Amniotic epithelial cell (primary cell): ENCODE measurements at places on chromosomes 16 and 17.

- DNase-seq = no peak
Observed at GRCh38 chr17:27216836-27217235, 77.1 kb upstream of the WSB1 start.

DNA sequence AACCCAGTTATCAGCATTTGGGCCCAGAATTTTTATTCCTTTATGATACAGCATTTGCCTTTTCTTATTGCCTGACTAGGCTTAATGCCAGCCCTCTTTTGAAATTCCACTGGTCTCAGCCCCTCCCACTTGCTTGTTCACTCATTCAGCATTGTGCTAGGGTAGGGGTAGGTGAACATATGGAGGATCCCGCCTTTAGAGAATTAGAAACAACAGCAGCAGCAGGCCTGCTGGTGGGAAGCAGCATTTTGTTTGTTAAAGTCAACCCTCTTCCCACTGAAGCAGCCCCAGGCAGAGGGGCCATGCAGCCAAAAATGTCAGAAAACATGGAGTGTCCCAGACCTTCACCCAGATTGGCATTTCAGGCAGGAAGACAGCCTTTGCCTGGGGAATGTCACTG lies 1355.2 kb downstream of the CDH8 start:
- DNase-seq = no peak

- no peak for DNase-seq
Observed at GRCh38 chr16:50550866-50551641, 2.9 kb downstream of the NKD1 start.

- no peak for DNase-seq
Observed at GRCh38 chr17:44602970-44603369, 45.7 kb downstream of the FZD2 start.

GRCh38 chr17:50967795-50968194 lies 101.6 kb upstream of the TOB1 start:
- DNase-seq = peak; percentile 64

DNA sequence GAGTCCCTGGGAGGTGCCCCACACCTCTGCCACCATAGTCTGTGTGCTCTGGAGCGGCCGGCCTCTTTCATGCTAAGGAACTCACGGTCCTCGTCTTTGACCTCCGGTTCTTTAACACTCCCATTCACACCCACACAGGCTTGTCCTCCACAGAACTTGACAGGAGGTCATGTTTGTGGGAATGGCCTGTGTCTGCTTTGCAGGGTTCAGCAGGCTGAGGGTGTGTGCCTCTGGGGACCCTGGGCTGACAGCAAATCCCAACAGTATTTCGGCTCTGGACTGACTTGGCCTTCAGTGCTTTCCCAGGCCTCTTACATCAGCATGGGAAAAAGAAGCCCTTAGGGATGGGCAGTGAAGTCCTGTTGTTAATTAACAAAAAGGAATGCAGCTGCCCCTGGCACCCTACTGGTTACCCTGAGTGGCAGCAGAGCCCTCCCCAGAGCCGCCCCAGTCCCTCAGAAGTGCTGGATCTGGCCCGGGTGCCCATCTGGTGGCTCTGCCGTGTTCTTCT lies 35.4 kb upstream of the ADORA2B start:
- DNase-seq = no peak

DNA sequence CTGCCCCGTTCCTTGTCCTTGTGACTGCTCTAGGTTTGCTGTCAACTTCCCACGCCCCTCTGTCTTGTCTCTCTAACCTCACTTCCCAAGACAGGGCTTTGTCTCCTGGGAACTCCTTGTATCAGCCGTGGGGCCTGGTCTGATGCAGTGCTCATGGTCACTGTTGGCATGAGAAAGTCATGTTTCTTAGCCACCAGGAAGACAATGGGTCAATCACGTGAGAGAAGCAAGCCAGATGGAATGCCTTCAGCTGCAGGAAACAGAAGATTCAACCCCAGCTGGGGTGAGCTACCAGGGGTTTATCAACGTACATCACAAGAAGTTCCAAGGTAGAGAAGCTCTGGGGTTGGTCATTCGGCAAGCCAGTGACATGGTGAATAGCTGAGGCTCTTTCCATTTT lies 116.6 kb downstream of the IRF8 start:
- DNase-seq = no peak

DNA sequence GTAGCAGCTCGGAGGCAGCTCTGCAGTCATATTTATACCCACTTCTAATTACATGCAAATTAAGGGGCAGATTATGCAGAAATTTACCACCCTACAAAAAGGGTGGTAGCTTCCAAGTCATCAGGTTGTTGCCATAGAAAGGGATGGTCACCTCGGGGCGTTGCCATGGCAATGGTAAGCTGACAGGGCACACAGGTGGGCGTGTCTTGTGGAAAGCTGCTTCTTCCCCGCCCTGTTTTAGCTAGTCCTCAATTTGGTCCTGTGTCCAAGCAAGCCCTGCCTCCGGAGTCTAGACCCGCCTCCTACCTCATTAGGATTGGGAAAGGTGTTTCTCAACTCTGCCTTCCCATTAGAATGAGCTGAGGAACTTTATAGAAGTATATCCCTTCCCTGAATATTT lies 98.7 kb downstream of the HS3ST2 start:
- DNase-seq = no peak

GRCh38 chr16:23710008-23710407 lies 3.0 kb downstream of the ERN2 start:
- no peak for DNase-seq

GRCh38 chr16:88993166-88993761 lies 16.3 kb upstream of the CBFA2T3 start:
- no peak for DNase-seq

- no peak for DNase-seq
Observed at GRCh38 chr17:45977976-45978626, 20.9 kb upstream of the STH start.

DNA sequence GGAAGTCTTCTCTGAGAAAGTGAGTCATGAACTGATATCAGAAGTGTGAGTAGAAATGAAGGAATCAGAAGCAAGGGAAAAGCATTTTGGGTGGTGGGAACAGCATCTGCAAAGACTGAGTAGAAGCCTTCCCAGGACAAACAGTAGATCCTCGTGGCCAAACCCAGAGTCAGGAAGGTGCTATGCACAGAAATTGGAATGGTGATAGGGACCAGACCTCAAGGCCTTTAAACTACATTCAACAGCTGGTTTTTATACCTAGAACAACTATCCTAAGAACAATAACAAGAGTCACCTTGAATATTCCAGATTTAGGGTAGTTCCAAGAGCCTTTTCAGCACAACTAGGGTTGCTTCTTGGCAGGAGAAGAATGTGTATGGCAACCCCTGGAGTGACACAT lies 15.3 kb downstream of the ABAT start:
- no peak for DNase-seq

DNA sequence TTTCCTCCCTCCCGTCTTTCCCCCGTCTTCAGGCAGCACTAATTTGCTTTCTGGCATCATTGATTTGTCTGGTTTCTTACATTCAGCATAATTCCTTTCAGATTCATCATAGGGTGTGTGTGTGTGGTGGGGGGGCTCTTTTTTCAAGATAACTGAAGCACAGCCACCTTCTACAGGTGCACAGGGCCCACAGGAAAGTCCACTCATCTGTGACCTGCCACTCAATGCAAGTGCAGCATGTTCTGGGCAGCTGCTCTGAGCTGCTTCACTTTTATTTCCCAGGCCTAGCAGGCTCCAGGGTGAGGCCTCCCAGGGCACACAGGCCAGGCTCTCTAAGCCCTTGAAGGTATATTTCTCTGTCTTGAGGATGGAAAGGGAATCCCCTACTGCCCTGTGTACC lies 35.2 kb upstream of the MYH10 start:
- no peak for DNase-seq

DNA sequence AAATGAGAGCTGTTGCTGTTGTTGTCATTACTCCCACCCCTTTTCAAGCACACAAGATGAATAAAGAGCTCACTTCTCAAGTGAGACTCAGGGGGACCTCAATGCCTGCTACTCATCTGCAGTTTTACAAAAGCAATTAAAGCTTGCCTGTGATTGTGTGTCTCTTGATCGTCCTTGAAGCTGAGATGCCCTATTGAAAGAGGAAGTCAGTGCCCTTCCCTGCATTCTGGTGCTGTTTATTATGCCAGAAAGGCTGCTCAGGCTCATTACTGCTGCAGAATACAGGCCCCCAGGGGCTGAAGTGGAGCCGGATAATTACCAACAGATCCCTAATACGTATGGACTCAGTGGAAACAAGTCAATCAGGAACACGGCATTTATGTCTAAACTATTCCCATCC lies 147.2 kb downstream of the HS3ST2 start:
- DNase-seq = no peak
